ENCODE measurements at places on chromosomes 5 and 9. TPM values are rescaled to one million over a fixed set of nuclear protein-coding genes. Genes with fewer than 3 reads are reported as not detected.
A peak's percentile ranks its signal among the peaks of the same experiment; 100 is the strongest.

DNA sequence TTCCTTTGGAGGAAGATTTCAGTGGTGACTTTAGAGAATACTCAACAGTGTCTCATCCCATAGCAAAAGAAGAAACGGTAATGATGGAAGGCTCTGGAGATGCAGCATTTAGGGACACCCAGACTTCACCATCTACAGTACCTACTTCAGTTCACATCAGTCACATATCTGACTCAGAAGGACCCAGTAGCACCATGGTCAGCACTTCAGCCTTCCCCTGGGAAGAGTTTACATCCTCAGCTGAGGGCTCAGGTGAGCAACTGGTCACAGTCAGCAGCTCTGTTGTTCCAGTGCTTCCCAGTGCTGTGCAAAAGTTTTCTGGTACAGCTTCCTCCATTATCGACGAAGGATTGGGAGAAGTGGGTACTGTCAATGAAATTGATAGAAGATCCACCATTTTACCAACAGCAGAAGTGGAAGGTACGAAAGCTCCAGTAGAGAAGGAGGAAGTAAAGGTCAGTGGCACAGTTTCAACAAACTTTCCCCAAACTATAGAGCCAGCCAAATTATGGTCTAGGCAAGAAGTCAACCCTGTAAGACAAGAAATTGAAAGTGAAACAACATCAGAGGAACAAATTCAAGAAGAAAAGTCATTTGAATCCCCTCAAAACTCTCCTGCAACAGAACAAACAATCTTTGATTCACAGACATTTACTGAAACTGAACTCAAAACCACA is 67.4 kb downstream of the VCAN start:
- no peak overlapping the region for H3K4me3 ChIP-seq
- H3K36me3 ChIP-seq = peaks cover 27% of the 10 kb centered on the region
- no peaks in the 10 kb centered on the region for H3K4me1 ChIP-seq

- no peak overlapping the region for H3K4me3 ChIP-seq
- H3K4me1 ChIP-seq = peaks cover 50% of the 10 kb centered on the region
- H3K27ac ChIP-seq = peak overlapping the region; percentile 6
- DNase-seq = no peak
- H3K27me3 ChIP-seq = peaks cover 83% of the 10 kb centered on the region
Observed at GRCh38 chr5:141879941-141880738, 1.9 kb upstream of the PCDH1 start.

DNA sequence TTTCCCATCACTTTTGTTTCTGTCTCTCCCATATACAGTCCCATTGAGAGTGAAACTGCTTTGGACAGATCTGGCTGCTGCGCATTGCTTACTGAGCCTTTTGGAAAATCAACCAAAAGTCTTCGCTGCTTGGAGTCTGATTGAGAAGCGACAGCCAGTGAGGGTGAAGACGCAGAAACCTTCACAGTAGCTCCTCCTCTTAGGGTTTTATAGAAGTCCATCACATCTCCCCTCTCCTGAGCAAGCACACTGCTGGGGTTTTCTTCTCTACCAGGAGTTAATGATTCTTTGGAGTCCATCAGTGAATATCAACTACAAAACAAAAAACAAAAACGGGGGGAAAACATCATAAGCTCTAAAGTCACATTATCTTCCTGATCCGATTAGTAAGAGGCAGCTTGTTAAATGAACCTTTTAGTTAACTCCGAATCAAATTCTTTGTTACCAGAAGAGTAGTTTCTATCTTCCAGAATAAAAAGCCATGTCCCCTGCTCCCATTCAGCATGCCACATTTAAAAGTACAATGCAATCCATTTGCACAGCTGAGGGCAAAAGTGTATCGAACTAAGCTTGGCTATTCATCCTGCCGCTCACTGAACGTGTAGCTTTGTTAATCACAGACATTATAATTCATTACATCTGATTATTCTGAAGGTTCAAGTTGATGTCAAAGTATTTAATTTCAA is 2.8 kb downstream of the NR3C1 start:
- DNase-seq = peak; percentile 80
- peaks cover 11% of the 10 kb centered on the region for H3K4me1 ChIP-seq
- peak overlapping the region; percentile 23 for H3K27ac ChIP-seq
- no peaks in the 10 kb centered on the region for H3K27me3 ChIP-seq
- H3K36me3 ChIP-seq = peaks cover 10% of the 10 kb centered on the region
- peak overlapping the region; percentile 74 for H3K4me3 ChIP-seq

The PAXX gene
- total RNA-seq = 19.1 TPM
